ENCODE measurements at places on chromosomes 2 and 18.

DNA sequence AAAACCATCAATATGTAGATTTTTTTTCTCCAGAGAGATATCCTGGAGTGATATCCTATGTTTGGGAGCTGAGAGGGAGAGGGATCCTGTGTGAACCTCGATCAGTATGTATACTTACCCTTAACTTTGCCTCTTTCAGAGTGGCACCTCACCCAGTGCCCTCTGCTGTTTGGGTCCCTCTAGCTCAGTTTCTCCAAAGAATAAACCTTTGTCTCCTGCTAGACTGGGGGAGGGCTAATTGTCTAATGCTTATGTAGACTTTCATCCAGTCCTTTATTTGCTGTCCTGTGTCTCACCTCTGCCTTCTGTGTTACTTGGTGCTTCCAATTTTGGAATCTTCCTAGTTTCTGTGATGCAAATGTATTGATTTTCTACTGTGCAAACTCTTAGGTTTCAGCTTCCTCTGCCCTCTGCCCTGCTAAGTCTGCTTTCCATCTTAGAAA, 48.4 kb downstream of the MTX2 start:
- DNase-seq = no peak

DNA sequence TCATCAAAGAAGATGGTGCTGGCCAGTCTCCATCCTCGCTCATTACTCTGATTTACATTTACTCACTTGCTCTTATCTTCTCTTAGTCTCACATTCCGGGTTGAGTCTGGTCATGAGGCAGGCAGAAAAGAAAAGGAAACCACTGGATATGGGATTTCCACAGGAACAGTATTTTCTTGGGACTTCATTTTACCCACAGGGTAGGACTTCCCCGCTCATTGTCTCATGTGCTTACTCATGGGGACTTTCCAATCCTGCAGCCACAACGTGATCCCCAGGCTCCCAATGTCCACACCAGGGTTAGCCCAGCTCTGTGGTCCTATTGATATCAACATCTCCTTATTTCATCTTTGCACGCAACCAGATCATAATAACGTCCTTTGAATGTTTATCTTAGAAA, 373.8 kb downstream of the TMEM182 start:
- no peak for DNase-seq

- no peak for DNase-seq
These were observed 1079.9 kb upstream of the PIK3C3 start for GRCh38 chr18:40875101-40875615.

DNA sequence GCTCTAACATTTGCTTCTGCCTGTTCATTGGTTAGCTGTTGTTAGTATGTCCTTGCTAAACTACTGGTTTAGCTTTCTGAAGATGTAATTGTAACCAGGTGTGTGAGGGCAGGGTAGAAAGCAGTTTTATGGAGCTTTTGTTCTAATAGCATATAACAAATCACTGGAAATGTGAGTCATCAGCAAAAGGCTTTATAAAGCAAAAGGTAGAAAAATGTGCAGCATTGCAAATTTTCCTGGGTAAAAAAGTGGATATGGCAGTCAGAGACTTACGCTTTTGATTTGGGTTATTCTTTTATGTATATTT, 85.3 kb downstream of the ZNF407 start:
- DNase-seq = no peak

DNA sequence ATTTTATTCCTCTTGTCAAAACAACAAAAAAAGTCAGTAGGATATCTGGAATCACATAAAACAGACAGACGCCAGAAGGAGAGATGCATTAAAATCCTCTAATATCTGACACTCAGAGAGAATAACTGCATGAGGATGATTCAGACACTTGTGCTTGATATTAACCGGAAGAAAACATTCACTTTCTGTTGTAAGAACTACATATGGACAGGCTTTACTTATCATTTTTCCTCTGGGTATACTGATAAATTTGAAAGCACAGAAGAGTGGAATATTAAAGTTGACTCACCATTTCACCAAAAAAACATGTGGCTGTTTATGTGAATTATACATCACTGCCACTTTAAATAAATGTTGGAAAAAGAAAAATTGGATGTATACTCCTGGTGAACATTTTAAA, 589.1 kb upstream of the CDH2 start:
- no peak for DNase-seq

- no peak for DNase-seq
These were observed 22.3 kb downstream of the ZCCHC2 start for GRCh38 chr18:62545098-62545497.

DNA sequence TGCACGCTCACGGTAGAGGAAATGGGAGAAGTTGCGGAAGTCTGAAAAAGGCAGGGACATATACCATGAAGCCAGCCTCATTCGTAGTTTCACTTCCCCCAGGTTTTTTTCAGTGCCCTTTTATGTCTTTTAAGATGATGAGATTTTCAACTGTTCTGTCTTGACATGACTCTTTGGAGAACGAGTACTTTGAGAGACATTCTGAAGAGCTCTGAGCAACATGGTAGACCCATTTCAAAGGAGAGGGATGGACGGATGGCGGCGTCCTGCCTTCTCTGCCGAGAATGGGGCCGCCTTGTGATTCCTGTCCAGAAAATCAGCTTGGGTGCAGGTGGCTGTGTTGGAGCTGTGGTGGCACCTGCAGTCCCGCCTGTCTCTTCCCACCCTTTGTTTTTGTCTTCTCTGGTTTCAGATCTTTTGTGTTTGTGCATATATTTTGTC, 41.7 kb downstream of the SH3BP4 start:
- no peak for DNase-seq

GRCh38 chr18:64519201-64519600, 370.3 kb upstream of the LINC00305 start:
- DNase-seq = no peak

DNA sequence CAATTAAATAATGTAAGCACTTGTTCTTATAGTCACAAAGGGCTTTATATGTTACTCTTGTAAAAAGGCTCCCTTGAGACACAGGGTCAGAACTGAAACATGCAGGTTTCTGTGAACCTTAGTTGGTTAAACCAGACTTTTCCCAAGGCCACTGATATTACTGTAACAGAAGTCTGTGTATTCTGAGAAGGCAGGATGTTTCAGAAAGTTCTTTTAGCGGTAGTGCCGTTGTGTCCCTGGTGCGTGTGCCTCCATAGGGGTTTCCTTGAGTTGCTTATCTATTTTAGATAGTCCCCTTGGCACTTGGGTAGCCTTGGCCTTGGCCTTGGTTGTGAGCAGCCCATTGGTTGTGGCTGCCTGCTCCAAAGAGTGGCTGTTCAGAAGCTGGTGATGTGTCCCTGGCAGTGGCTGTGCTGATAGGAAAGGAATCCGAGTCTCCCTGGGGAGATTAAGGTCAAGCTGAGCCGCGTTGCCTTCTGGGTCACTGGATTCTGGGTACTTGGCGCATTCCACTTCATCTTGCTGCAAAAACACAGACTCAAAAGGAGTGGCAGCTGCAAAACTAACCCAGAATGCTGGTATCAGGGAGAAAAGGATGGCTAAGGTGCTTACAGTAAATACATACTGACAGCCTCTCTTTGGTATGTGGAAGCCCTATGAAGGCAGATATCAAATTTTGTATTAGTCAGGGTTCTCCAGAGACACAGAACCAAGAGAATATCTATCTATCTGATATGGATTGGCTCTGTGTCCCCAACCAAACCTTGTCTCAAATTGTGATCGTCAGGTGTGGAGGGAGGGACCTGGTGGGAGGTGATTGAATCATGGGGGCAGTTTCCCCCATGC, 69.7 kb downstream of the FHOD3 start:
- DNase-seq = no peak

DNA sequence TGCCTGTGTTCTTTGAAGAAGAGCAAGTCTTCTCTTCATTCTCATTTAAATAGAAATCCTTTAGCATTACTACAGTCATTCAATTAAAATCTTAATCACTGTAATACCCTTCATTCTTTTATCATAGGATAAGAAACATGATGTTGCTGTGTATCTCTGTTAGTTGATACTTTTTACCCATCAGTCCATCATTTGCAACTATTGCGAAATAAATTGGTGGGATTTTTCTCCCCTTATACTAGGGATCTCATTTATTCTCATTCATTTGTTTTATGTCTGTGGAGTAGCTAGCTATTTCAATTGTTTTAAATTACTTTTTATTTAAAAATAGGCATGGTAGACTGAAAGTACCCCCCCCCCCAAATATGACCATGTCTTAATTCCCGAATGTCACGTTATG, 235.3 kb downstream of the KIAA1328 start:
- DNase-seq = no peak

DNA sequence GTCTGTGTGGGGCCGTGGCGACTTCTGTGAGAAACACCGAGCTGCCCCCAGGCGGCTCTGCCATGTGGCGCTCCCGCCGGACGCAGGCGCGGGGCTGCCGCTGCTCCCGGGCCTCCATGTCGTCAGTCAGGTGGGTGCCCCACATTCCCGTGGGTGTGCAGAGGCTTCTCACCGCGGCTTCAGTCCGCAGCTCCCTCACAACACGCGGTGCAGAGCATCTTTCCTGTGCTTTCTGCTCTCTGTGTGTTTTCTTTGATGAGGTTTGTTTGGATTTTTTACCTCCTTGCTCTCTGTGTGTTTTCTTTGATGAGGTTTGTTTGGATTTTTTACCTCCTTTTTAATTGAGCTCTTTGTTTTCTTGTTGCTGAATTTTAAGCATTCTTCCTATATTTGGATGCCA, 13.0 kb downstream of the AQP12A start:
- DNase-seq = peak; percentile 31

GRCh38 chr2:109144271-109144670, 15.3 kb downstream of the SH3RF3 start:
- no peak for DNase-seq

DNA sequence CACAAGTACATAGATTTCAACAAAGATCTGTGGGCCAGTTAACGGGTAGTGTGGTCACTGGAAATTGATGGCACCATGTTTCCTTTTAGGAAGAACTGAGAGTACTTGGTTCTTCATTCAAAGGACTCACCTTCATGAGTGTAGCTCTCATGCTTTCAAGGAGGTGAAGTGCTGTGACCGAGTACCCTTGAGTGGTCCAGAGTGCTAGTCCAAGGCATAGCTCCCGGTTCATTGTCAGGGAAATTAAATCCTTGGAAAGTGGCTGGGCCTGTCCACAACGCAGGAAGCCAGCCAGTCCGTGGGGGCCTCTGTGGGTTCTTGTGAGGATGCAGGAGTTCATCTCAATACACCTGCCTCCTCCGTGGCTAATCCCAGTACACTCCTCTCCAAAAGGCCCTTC, 295.1 kb downstream of the GALR1 start:
- no peak for DNase-seq
